ENCODE measurements at places on chromosomes 4 and X. TPM values are rescaled to one million over a fixed set of nuclear protein-coding genes. Genes with fewer than 3 reads are reported as not detected.
A peak's percentile ranks its signal among the peaks of the same experiment; 100 is the strongest.

DNA sequence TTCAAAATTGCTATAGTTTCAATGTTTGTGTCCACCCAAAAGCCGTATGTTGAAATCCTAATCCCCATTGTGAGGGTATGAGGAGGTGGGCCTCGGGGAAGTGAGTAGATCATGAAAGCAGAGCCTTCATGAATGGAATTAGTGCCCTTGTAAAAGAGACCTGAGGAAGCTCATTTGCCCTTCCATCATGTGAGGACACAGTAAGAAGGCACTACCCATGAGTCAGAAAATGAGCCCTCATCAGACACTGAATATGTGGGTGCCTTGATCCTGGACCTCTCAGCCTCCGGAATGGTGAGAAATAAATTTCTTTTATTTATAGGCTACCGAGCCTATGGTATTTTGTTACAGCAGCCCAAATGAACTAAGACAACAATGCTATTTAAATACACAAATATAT, 57.7 kb upstream of the EFHC2 start:
- no peak overlapping the region for H3K4me3 ChIP-seq
- no peaks in the 10 kb centered on the region for H3K36me3 ChIP-seq
- H3K27me3 ChIP-seq, result no peaks in the 10 kb centered on the region
- no peaks in the 10 kb centered on the region for H3K4me1 ChIP-seq

DNA sequence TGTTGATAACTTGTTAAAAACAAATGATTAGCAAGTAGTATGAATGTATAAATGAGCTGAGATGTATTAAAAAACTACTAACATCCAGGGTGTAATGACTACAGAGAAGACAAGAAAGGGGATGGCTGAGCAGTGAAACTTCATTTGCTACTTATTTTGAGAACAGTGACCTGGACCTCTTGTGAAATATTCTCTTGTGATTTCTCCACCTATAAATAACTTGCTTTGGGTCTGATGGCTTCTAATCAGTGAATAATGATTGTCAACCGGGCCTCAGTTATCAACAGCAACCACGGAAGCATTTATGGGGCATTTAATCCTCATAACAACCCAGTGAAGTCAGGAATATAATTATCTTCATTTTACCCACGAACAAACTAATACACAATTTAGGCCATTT, 154.2 kb upstream of the HAND2 start:
- H3K27ac ChIP-seq, result peak overlapping the region; percentile 87
- no peaks in the 10 kb centered on the region for H3K36me3 ChIP-seq
- no peaks in the 10 kb centered on the region for H3K27me3 ChIP-seq
- H3K4me1 ChIP-seq, result no peaks in the 10 kb centered on the region
- H3K4me3 ChIP-seq, result no peak overlapping the region
- DNase-seq, result no peak

DNA sequence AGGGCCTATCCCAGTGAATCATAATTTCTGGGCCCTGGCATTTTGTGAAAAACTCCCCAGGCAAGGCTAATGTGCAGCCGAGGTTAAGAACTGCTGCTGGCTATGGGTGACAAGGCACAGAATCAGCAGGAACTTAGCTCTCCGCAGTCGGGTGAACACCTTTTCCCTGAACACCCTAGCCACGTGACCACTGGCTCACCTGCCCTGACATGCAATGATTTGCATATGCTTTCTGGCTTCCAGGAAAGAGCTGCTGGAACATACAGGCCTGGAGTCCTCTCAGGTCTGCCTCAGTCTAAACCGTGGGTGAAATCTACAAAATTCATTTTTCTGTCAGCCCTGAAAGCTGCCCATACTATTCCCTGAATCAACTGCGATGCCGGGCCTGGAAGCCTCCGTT, 56.6 kb downstream of the ZNF827 start:
- H3K27ac ChIP-seq, result no peak overlapping the region
- no peaks in the 10 kb centered on the region for H3K27me3 ChIP-seq
- H3K4me3 ChIP-seq, result no peak overlapping the region
- peaks cover 14% of the 10 kb centered on the region for H3K4me1 ChIP-seq
- peaks cover 2% of the 10 kb centered on the region for H3K36me3 ChIP-seq

DNA sequence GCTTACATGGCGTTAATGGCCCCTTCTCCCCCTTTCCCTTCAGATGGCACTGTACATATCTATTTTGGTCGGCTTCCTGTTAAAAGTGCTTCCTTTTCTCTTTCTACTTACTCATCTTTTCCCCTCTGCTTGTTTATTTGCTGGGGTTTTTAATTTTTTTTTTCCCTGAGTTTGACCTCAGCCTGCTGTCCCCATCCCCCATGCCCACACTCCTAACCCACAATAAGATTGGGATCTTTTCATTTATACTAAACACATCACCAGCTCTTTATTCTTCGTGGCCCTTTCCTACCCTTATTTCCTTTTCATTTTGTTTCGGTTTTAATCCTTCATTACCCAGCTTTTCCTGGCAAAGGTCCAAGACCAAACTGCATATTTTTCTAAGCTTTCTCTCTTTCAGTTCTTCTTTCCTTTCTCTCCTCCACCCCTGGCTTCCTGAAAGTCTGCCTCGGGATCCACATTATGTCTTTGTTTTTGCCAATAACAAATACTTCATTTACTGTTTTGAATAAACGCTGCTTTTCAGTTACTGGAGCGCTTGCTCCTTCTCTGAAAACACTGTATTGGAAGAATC, 152.0 kb upstream of the USP9X start:
- H3K36me3 ChIP-seq, result no peaks in the 10 kb centered on the region
- H3K4me3 ChIP-seq, result no peak overlapping the region
- H3K27me3 ChIP-seq, result peaks cover 11% of the 10 kb centered on the region
- no peaks in the 10 kb centered on the region for H3K4me1 ChIP-seq
- no peak overlapping the region for H3K27ac ChIP-seq
- peak; percentile 82 for DNase-seq

GRCh38 chrX:38868321-38868720, 67.1 kb downstream of the MID1IP1 start:
- no peak for DNase-seq
- H3K4me3 ChIP-seq, result no peak overlapping the region
- H3K27ac ChIP-seq, result no peak overlapping the region
- no peaks in the 10 kb centered on the region for H3K36me3 ChIP-seq
- peaks cover 2% of the 10 kb centered on the region for H3K4me1 ChIP-seq

GRCh38 chr4:94472056-94472826, 20.5 kb downstream of the PDLIM5 start:
- H3K4me3 ChIP-seq, result no peak overlapping the region
- H3K4me1 ChIP-seq, result no peaks in the 10 kb centered on the region
- peak overlapping the region; percentile 26 for H3K27ac ChIP-seq
- H3K27me3 ChIP-seq, result no peaks in the 10 kb centered on the region
- H3K36me3 ChIP-seq, result no peaks in the 10 kb centered on the region
- DNase-seq, result no peak

GRCh38 chrX:95678679-95679078, 1006.0 kb upstream of the DIAPH2 start:
- H3K27me3 ChIP-seq, result peaks cover 29% of the 10 kb centered on the region
- H3K27ac ChIP-seq, result no peak overlapping the region
- no peaks in the 10 kb centered on the region for H3K36me3 ChIP-seq
- H3K4me3 ChIP-seq, result no peak overlapping the region
- H3K4me1 ChIP-seq, result no peaks in the 10 kb centered on the region

DNA sequence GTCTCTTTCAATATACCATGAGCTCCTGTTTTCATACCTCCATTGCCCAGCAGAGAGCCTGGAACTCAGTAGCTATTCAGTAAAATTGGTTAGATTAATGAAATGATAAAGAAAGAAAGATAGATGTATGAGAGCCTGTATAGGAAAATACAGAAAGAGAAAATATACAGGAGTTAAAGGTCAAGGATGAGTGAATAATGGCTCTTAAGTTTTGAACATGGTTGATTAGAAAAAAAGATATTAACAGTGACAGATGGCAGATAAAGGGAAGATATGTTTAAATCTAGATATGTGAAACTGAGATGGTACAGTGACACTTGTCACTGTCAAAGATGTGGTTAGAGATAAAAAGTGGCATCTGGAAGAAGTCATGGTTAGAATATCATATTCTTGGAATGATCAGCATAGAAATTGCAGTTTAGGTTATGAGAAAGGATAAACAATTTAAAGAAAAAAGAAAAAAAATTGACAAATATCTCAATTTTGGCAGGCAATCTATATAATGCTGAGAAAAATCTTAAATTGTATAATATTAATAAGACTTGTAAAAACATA, 179.2 kb downstream of the TBCK start:
- H3K36me3 ChIP-seq, result peaks cover 5% of the 10 kb centered on the region
- no peak overlapping the region for H3K4me3 ChIP-seq
- H3K27me3 ChIP-seq, result no peaks in the 10 kb centered on the region
- DNase-seq, result no peak
- H3K27ac ChIP-seq, result no peak overlapping the region

GRCh38 chr4:175745329-175745728, 66.7 kb downstream of the GPM6A start:
- H3K27me3 ChIP-seq, result no peaks in the 10 kb centered on the region
- no peak overlapping the region for H3K4me3 ChIP-seq
- H3K4me1 ChIP-seq, result no peaks in the 10 kb centered on the region
- no peaks in the 10 kb centered on the region for H3K36me3 ChIP-seq
- H3K27ac ChIP-seq, result no peak overlapping the region

GRCh38 chr4:166972071-166972470, 262.2 kb downstream of the SPOCK3 start:
- no peak overlapping the region for H3K27ac ChIP-seq
- H3K4me3 ChIP-seq, result no peak overlapping the region
- H3K4me1 ChIP-seq, result no peaks in the 10 kb centered on the region
- H3K36me3 ChIP-seq, result no peaks in the 10 kb centered on the region
- no peaks in the 10 kb centered on the region for H3K27me3 ChIP-seq

GRCh38 chr4:147198411-147199051, 252.9 kb upstream of the TTC29 start:
- H3K27ac ChIP-seq, result no peak overlapping the region
- H3K4me3 ChIP-seq, result no peak overlapping the region
- DNase-seq, result no peak
- H3K4me1 ChIP-seq, result peaks cover 17% of the 10 kb centered on the region
- no peaks in the 10 kb centered on the region for H3K27me3 ChIP-seq

- H3K27ac ChIP-seq, result no peak overlapping the region
- H3K36me3 ChIP-seq, result no peaks in the 10 kb centered on the region
- no peak overlapping the region for H3K4me3 ChIP-seq
- DNase-seq, result peak; percentile 40
- no peaks in the 10 kb centered on the region for H3K27me3 ChIP-seq
Measured at GRCh38 chrX:47595716-47596251, 13.5 kb downstream of the TIMP1 start.

DNA sequence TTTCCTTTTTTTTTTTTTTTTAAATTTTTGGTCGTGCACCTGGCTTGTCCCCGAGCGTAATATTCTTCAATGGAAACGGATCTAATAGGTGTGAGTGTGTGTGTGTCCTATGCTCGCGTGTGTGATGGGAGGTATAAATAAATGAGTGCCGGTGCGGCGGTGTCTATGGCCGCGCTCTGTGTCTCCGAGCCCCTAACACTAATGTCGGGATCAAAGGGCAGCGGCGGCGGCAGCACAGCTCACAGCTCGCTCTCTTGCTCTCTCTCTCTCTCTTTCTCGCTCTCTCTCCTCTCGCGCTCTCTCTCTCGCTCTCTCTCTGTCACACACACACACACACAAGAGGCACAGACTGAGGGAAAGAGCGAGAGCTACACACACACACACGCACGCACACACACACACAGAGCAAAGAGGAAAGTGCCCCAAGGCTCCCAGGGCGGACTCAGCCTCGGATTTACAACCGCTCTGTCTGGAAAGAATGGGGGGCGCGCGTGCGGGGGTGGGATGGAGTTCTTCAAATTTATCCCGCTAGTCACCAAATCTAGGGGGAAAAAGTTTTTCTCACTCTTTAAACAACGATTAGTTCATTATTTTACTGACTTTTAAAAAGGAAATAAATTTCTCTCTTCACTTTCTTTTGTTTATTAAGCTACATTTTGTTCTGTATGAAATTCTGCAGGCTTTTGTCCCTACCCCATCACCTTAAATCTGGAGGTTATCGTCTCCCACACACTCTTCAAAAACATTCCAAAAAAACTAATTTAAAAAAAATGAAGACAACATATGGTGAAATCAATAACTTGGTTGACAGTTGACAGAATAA, at the start of gene ZNF827:
Gene ZNF827 (minus strand): TSS at position 206 of the 823 bp plus-strand sequence. CDS start 416 bp downstream, outside the sequence.
- H3K27ac ChIP-seq, result peak within 1 kb of the TSS; percentile 95
- DNase-seq, result peak; percentile 86
- H3K4me3 ChIP-seq, result peak within 1 kb of the TSS; percentile 83
- peaks cover 6% of the 10 kb centered on the region for H3K4me1 ChIP-seq
- H3K36me3 ChIP-seq, result no peaks in the 10 kb centered on the region

- H3K4me1 ChIP-seq, result no peaks in the 10 kb centered on the region
- H3K27ac ChIP-seq, result no peak overlapping the region
- no peak overlapping the region for H3K4me3 ChIP-seq
- no peak for DNase-seq
- H3K27me3 ChIP-seq, result no peaks in the 10 kb centered on the region
- H3K36me3 ChIP-seq, result no peaks in the 10 kb centered on the region
Measured at GRCh38 chr4:87260477-87260876, 40.1 kb upstream of the KLHL8 start.

DNA sequence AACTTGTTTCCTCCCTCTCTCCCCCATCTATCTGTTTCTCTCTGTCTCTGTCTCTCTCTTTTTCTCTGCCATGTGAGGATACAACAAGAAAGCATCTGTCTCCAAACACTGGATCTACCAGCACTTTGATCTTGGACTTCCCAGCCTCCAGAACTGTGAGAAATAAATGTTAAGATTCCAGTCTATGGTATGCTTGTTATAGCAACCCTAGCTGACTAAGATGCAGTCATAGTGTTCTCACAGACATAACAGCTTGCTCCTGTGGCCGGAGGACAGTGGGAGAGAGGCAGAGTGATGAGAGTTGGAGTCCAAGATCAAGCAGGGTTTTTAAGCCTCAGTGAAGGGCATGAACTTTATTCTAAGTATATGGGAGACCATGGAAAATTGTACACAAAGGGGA, 8.8 kb upstream of the NKX3-2 start:
- H3K27ac ChIP-seq, result no peak overlapping the region
- peaks cover 5% of the 10 kb centered on the region for H3K4me1 ChIP-seq
- no peak overlapping the region for H3K4me3 ChIP-seq
- no peaks in the 10 kb centered on the region for H3K27me3 ChIP-seq
- DNase-seq, result no peak
- no peaks in the 10 kb centered on the region for H3K36me3 ChIP-seq

DNA sequence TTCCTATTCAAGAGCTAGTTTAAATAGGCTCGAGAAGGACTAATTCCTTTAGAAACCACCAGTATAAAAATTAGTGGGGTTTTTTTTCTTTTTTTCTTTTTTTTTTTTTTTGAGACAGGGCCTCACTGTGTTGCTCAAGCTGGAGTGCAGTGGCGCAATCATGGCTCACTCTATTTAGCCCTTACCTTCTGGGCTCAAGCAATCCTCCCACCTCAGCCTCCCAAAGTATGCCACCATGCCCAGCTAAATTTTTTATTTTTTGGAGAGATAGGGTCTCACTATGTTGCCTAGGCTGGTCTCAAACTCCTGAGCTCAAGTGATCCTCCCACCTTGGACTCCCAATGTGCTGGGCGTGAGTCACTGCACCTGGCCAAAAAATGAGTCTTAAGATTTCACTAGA, 52.8 kb downstream of the APOO start:
- H3K4me1 ChIP-seq, result no peaks in the 10 kb centered on the region
- H3K36me3 ChIP-seq, result no peaks in the 10 kb centered on the region
- peak overlapping the region; percentile 14 for H3K27ac ChIP-seq
- no peak for DNase-seq
- H3K4me3 ChIP-seq, result no peak overlapping the region

GRCh38 chr4:6472387-6473263, at the start of gene PPP2R2C:
Gene PPP2R2C, minus strand, starts transcription at chr4:6472614. Its CDS starts 385 bp downstream, at chr4:6472229.
- H3K4me1 ChIP-seq, result peaks cover 8% of the 10 kb centered on the region
- H3K36me3 ChIP-seq, result no peaks in the 10 kb centered on the region
- DNase-seq, result no peak
- peaks cover 59% of the 10 kb centered on the region for H3K27me3 ChIP-seq
- no peak within 1 kb of the TSS for H3K27ac ChIP-seq

The SOWAHB gene
- total RNA-seq, result 2.0 TPM

The DCAF8L2 gene
- not detected for total RNA-seq

The SERPINA7 gene
- total RNA-seq, result not detected

The IL21 gene
- total RNA-seq, result not detected

The ACE2 gene
- 8.1 TPM for total RNA-seq

The STAP1 gene
- total RNA-seq, result 0.49 TPM

All from lung (tissue), 17 donors.